GM23248 (cell line): ENCODE measurements at places on chromosomes 2 and 18.

DNA sequence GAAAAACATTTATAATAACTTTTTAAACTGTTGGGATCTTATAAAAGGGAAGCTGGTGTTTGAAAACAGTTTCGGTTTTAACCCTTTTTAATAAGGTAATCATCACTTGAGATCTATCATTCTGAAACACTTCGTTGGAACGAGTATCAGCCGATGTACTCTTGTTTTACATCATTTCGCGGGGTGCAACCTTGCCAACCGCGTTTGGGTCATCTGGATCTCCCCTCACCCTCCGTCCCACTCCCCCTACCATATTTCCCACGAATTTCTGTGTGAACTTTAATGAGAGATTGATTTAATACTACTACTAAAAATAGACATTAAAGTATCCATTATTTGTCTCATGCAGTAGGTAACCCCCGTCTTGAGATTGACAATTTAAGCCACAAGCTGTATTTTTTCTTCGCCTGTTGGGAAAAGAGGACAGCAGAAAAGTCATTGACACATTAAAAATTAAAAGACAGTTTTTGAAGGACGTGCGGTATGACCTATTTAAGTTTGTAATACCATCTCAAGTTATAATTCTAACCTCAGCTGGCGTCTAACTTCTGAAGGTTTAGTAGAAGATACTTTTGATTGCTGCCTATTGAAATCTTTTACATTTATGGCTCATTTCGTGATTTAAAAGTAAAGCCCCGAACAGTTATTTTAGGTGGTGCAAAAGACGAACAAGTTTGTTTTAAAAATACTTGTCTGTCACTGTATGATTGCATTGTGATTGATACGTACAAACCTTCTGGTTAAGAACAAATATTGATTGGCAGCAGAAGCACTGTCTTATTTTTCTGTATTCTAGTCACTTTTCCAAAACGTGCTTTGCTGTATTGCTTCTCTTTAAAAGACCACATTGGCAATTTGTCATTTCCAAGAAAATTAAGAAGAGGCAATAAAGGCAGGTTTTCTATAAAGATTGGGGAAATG lies 1.5 kb downstream of the CREB1 start:
- peak; percentile 44 for DNase-seq

DNA sequence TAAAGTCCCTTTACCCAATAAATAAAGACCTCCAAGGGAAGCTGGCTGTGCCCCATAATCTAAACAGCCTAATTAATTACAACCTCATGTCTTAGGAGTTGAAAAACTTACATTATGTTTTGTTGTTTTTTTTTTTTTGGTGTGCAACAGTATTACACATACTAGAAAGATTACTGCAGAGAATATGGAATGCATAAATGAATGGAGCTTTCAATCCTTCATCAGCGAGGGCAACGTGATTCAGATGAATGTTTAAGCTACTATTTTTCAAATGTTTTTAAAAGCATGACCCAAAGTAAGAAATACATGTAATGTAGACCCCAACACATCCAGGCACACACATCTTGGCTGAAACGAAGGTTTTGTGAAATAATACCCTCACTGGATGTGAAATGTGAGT lies 167.1 kb upstream of the FN1 start:
- DNase-seq = no peak

- no peak for DNase-seq
Measured at GRCh38 chr2:231425811-231426703, 30.5 kb downstream of the B3GNT7 start.

DNA sequence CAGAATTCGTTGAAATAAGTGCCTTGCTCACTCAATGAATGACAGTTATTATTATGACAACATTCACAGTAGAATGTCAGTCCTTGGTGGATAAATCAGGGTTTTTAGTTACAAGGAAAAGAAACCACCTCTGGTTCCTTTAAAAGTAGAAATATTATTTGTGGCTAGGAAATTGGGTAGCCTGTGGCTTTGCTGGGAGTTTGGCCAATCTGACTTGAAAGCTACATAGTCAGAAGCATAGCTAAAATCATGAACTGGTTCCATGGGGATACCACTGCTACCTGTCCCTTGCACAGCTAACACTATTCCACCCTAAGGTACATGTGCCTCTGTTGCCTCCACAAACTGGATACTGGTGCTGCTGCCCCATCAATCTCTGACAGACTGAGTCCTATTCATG lies 12.8 kb upstream of the SMCHD1 start:
- DNase-seq = no peak

GRCh38 chr2:12110074-12110473 lies 363.6 kb downstream of the LPIN1 start:
- no peak for DNase-seq

DNA sequence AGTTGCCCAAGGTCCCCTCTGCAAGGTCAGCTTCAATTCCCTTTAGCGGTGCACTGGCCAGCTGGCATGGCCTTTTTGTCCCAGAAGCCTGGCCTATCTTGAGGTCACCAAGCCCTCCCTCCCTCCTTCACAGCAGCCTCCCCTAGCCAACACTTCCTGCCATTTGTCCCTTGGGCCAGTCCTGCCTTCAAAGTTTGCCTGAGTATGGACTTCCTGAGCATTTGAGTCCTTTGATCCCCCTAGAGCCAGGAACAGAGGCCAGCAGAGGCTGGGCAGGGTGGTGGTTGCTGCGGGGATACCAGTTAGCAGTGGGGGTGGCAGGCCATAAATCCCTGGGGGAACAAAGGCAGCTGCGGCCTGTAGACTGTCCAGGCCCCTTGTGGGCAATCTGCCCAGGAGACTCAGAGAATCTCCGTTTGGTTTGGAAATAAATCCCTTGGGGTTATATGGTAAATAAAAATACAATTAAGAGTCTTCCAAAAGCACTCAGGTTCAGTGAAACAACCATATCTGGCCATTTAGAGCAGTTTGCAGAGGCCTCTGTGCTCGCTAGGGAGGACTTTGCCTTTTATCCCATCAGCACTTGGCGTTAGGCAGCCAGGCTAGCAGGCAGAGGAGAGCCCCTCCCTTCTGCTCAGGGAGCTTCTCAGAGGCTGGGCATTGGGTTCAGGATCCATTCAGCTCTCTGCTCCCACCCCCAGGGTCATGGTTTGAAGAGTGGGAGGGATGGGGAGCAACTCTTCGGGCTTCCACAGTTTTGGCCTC lies 3.1 kb upstream of the HES6 start:
- DNase-seq = no peak

- peak; percentile 54 for DNase-seq
Measured at GRCh38 chr18:35267161-35267651, 22.8 kb downstream of the ZSCAN30 start.

DNA sequence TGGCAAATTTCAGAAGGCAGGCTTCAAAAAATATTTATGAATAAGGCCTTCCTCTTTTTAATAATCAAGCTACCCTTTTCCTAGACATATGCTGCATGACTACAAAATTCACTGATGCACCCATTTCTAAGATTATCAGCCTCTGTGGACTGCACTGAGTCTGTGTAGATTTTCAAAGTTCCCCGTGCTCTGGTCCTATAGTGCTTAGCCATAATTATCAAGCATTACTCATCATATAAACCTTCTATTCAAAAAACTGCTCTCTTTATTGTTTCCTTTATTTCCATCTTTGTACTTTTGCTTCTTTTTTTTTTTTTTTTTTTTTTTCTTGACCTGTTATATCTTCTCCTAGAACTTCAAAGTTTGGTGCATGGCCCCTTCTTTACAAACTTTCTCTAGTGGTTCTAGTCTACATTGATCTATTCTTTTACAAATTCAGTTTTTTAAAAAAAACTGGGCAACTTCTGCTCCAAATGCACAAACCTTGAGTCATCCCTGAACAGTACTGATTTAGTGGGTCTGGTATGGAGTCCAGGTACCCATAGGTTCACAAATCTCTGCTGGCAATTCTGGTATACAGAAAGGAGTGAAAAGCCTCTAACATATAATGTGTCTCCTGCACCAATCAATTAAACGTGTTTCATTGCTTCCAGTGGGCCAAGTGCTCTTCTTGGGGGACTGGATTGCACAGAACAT lies 481.9 kb downstream of the NUP35 start:
- no peak for DNase-seq

DNA sequence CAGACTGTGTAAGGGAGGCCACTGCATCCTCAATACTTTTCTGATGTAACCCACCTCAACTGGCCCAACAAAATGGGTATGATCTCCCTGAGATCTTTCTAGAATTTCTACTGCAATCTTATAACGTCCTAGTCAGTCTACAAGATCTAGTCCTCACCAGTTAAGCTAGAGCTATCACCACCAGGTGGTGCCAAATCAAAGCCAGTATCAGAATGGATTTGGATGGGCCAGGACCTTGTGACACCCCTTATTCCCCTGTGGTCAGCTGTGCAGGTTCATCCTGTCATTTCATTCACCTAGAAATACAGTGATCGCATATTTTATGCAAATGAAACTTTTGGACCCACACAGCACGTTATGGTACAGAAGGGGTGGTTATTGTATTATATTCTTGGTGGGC lies 90.3 kb downstream of the OLA1 start:
- DNase-seq = peak; percentile 57

GRCh38 chr2:137969418-137969765 lies 5.1 kb downstream of the HNMT start:
- DNase-seq = peak; percentile 91

DNA sequence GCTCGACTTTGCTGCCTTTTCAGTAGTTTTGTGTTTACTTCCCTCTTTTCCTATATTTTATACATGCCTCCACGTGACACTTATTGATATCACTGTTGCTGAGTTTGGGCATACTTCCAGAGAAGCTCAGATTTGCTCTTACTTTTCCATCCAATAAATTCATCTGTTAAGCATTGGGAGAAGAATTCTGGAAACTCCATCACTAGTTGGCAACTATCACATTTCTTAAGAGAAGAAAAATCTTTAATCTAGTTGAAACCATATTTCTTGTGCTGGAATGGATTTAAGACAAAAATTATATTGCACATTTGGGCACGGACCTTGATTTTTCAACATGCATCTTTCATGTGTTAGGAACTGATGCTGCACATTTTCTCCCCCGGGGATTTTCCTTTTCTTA lies 52.6 kb upstream of the CPO start:
- DNase-seq = no peak

DNA sequence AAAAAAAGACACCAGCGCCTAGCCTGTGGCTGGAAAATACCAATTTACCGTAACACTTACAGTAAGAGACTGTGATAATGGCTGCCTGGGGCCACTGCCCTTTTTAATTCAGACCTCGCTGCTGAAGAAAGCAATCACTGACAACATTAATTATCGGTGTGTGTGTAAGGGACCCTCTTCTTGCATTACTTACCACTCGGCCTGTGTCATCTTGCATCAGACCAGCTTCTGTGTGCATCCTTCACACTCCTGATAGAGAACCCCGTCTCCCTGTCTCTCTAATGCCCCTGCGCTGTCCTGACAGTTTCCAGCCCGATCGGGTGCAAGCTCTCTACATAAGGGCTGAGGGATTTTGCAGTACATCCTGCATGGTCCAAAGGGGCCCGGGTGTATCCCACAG lies 124.4 kb downstream of the ZNF516 start:
- no peak for DNase-seq

DNA sequence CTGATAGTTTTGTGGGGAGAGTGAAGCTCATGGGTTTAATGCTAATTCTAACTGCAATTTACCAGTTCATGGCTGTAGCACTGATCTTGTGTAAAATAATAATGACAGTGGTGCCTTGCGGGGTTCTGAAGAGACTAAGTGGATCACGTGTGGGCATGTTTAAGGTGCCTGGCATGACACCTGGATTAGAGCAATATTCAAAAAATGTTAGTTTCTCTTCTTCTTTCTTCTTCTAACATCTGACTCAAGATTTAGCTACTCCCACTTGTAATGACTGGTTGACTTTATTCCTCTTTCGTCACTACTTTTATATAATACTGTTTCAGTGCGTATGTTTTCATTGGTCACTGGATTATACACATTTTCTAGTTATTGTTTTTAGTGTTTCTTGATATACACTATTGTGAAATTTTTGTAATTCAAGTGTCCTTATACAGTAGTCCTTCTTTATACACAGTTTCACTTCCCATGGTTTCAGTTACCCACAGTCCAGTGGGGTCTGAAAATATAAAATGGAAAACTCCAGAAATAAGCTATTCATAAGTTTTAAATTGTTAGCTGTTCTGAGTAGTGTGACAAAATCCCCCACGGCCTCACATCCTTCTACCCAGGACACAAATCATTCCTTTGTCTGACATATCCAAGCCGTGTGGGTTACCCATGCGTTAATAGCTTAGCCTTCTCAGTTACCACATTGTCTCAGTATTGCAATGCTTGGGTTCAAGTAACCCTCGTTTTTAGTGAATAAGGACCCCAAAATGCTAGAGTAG lies 662.2 kb upstream of the CNTNAP5 start:
- DNase-seq = no peak

- DNase-seq = no peak
Measured at GRCh38 chr2:71941726-71942525, 205.7 kb downstream of the CYP26B1 start.

DNA sequence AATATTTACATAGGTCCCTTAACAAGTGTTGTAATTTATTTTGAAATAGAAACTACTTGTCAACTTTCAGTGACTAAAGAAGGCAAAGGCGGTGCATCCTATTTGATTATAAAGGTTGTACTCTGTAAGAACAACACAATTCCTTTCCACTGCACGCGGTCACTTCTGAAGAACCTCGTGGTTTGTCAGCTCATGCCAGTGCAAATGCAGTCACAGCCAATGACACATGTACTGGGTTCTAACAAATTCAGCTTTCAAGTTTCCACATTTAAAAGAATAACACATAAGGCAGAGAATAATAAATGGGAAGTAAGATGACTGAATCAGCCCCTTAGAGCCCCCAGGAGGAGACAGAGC lies 39.7 kb downstream of the CYB5A start:
- peak; percentile 68 for DNase-seq
